Activated CD4-positive, alpha-beta T cell treated with anti-CD3 and anti-CD28 coated beads, Interleukin-2, Interleukin-4, amounts not matched to agents 100 ng/mL and 50 ng/mL, durations not matched to agents 16 hours and 8 hours (primary cell): ENCODE measurements at places on chromosomes 4 and X.
A peak's percentile ranks its signal among the peaks of the same experiment; 100 is the strongest.

DNA sequence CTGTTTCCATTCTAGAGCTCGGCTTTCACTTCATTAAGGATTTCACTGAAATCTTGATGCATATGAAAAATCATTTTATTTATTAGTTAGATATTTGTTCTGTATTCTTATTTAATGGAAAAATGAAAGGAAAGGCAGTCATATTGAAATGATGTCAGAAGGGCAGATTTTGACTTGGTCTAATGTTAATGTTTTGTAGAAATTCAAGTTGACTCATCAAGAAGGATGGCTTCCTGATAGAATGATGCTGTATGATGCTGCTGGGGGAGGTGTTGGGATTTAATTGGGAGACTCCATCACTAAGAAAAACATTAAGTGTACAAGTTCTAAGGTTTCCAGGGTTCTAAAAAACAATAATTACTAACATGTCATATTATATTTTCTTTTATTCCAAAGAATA, 204.8 kb downstream of the PDGFC start:
- DNase-seq: no peak

DNA sequence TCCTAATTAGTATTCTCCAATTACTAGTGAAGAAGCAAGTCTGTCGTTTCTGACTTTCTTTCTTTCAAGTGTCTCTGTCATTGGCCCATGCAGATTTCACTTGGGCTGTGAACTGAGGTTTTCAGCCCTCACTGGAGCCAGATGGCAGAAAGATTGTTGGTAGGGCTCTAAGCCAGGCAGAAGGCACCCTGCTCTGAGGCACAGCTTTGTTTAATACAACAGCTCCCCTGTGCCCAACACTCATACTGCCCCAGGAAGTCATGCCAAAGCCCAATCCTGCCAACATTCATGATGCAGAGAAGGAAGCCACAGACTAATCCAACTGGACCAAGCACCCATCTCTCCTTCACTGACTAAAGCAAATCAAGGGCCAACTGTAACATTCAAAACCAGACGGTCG, 117.1 kb upstream of the FRG1 start:
- no peak for DNase-seq

- DNase-seq: no peak
Measured at GRCh38 chrX:95675794-95676193, 1008.8 kb upstream of the DIAPH2 start.

DNA sequence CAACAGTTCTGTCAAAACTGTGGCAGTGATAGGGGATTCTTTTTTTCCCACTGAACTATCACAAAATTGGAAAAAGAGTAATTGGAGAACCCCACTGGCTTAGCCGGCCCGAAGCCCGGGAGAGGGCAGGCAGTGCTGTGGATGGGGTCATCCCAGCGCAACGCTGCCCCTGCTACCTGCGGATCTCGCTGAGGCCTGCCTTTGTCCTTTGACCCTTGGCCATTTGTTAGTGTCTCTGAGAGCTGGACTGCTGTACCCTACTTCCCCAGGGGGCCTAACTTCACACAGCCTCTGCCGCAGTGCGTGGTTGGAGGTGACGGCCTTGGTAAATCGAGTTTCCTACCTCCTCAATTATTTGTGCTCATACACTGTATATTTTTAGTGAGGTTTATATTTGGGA, 43.0 kb upstream of the MSANTD1 start:
- no peak for DNase-seq

DNA sequence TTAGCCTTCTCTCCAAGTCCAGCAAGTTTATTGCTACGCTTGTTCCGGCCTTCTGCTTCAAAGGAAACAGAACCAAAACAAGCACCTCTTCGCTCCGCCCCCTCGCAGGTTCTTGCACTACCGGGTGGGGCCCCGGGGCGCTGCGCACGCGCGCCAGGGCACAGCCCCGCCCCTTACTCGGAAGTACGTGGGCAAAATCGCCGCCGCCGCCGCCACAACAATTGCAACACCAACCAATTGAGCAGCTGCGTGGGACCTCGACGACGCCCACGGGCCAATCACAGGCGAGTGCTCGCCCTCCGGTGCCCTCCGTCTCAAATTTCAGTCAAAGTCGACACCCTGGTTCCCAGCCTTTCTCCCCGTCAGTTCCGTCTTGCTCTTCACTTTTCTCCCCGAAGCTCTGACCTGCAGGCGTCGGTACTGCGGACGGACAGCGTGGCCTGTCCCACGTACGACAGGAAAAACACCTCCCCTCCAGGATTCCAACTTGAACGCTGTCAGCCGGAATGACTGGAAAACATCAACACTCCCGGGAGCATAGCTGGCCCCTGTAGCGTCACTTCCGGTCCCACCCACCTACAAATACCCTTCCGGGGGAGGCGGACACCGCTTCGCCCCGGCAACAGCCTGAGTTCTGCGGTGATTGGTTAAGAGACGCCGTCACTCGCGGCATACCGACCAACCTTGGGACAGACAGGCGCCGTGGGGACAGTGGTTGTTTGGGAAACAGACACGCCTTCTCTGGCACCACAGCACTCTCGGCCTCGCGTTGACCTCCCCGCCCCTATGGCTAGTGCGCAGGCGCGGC, 624 bp upstream of the OTUD5 start:
- peak; percentile 95 for DNase-seq

GRCh38 chrX:46254641-46255040, 290.6 kb downstream of the ZNF674 start:
- DNase-seq: no peak

DNA sequence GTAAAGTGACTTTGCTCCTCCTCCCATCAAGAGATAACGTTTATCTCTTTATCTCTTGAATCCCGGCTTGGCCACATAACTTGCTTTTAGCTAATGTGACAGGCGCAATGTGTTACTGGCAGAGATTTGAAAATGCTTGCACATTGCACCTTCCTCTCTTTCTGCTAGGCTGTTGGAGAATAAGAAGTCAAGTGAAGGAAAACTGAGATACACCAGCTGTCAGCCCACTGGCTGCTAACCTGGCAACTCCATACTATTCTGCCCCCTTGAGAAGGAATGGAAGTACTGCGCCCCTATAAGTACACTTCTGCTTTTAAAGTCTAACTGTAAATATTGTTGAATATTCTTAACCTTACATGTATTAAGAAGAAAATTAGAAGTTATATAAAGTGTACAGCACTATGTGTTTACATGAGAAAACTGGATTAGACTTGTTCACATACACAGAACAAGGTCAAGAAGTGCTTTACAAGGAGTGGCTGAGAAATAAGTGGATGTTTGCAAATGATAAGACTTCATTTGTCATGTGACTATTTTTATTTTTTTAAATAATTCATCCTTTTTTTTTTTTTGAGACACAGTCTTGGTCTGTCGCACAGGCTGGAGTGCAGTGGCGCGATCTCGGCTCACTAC, 424.5 kb upstream of the CTSO start:
- DNase-seq: peak; percentile 1

- DNase-seq: no peak
Measured at GRCh38 chr4:17232566-17233253, 279.2 kb downstream of the QDPR start.

DNA sequence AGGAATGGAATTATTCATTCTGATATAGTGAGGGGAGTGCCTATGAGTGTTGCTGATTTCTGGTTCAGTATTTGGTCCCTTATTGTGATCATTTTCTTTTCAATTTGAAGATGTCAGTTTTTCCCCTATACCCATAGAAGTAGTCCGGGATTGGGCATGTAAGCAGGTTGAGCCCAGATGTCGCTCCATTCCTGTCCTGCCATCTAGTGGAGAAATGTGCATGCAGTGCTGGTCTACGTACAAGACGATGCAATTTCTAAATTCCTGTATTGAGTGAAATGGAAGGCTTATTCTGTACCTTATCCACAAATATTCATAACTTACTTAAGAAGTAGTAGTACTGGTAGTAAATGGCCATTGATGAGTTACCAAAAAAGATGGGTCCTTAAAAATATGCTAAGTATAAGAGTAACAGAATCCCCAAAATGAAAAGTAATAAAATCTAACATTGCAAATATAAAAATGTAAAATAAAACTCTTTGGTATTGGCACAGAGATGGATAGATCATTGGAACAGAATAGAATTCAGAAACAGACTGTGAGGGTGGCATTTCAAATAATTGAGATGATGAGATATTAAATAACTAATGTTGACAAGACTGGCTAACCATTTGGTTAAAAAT, 60.9 kb downstream of the UGT8 start:
- peak; percentile 41 for DNase-seq

DNA sequence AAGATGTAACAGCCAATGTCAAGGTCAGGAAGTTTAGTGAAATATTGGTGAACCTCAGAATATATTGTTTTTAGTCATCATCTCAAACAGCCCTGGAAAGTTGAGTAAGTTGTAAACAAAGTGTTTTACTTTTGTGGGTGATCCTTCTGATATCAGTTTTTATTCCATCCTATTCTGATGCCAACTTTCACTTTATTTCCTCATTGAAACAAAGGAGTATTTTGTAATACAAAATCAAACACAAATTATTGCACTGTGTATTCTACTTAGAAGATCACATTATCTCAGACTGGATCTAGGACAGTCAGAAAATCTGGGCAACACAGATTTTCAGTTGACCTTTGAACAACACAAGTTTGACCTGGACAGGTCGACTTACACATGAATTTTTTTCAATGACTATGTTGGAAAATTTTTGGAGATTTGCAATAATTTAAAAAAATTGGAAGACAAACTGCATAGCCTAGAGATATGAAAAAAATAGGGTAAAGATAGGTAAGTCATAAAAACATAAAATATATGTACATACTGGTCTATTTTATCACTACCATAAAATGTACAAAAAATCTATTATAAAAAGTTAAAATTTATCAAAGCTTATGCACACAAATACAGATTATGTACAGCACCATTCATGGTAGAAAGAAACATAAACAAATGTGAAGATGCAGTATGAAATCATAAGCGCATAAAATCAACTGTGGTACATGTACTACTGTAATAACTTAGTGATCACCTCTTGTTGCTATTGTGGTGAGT, 709.1 kb upstream of the FAM241A start:
- no peak for DNase-seq

DNA sequence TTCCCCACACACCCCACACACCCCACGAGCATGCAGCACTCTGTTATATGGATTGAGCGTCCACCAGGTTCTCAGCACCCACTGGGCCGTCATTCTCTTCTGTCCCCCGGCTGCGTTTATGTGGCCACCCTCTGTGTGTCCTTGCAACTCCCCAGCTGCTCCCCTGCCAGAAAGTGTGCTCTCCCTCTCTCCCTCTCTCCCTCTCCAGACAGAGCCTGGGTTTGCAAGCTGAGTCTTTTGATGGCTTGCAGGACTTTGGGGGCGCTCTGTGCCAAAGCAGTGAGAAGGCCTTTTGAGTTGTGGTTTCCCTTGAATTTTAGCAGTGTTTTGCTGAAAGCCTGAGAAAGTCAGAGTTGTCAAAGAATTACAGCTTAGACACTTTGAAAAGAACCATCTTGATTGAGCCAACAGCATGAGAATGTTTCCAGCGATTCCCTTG, 173.5 kb downstream of the DCLK2 start:
- no peak for DNase-seq

DNA sequence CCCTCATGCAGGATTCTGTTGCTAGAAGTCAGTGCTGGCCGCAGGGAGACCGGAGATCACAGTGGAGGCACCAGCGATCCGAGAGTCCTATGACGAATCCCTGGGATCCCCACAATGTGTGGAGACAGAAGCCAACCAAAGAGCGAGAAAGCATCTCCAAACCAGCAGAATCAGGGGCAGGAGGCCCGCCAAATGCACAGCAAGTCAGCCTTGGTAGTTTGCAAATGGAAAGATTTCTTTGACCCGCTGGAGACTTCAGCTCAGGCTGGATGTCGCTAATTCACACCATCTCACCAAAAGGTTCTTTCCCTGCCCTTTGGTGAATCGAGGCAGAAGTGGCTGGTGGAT, 505 bp upstream of the PKD2 start:
- no peak for DNase-seq

GRCh38 chr4:38674258-38675144, 10.5 kb downstream of the KLF3 start:
- no peak for DNase-seq

DNA sequence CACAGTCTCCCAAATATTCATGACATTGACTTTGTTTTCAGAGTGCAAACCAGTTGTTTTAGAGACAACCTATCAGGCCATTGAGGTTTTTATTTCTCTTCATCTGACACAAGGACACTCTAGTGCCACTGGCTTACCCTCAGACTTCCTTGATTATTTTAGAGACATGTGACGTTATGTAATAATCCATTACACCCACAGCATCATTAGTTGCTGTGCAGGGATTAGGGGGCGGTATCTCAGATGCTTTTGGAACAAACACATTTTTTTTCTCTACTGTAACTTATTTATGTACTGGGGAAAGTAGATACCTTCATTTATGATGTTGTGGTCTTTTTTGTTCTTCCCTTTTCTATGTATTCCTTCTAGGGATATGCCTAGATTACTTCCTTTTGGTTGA, 2293.1 kb downstream of the PCDH7 start:
- DNase-seq: no peak
